ENCODE measurements at places on chromosomes 3 and 15. TPM values are rescaled to one million over a fixed set of nuclear protein-coding genes. Genes with fewer than 3 reads are reported as not detected.
A peak's percentile ranks its signal among the peaks of the same experiment; 100 is the strongest.

Gene OR5K2
- not detected for total RNA-seq

Gene XIRP1
- not detected for total RNA-seq

Gene ATP10A
- total RNA-seq: 0.97 TPM

Gene CCDC71
- total RNA-seq: 37.4 TPM

Gene HRG
- total RNA-seq: not detected

GRCh38 chr15:66614951-66615760 lies 49.4 kb upstream of the LCTL start:
- DNase-seq: no peak

DNA sequence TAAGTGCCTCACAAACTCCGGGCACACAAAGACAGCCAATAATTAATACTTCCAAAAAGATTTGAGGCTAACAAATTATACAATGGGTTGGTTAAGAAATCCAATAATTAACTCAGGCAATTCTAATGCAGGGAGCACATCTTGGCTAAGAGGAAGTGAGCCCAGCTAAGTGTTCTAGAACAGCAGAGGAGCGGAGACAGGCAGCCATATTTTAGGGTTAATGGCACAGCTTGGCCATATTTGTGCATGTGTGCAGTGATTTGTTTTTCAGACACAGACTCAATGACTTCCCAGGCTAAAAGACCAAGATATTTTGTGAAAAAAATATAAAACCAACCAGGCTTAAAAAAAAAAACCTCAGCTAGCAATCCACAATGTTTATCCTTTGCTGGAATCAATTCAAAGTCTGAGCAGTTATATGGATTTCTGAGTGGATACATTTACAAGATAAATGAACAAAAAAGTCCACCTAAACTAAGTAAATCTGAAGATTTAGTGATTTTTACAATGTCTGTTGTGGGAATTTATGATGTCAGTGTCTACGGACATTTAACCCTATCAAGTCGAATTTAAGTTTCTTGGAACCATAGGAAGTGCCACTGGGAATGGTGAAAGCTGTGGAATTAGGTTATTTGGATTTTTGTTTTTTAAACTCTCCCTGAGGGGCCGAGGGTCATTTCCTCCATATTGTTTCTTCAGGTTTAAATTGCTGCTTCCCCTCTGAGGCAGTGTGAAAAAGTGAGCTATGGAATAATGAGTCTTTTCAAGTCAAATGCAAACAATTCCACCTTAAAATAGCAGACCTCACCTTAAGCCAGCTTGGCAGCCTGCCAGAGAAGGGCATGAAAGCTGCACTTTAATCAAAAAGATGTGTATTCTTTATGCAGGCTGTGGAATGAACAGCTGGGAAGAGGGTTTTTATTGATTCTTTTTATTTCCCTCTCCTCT lies 413.7 kb upstream of the TBL1XR1 start:
- DNase-seq: peak; percentile 55

GRCh38 chr3:56795097-56795828 lies 6.5 kb downstream of the ARHGEF3 start:
- DNase-seq: no peak

GRCh38 chr3:79618883-79619282 lies 148.9 kb downstream of the ROBO1 start:
- DNase-seq: peak; percentile 7

- DNase-seq: peak; percentile 11
Observed at GRCh38 chr15:34616613-34617012, 33.2 kb upstream of the GOLGA8B start.

- no peak for DNase-seq
Observed at GRCh38 chr3:27322634-27323033, 46.5 kb downstream of the NEK10 start.

DNA sequence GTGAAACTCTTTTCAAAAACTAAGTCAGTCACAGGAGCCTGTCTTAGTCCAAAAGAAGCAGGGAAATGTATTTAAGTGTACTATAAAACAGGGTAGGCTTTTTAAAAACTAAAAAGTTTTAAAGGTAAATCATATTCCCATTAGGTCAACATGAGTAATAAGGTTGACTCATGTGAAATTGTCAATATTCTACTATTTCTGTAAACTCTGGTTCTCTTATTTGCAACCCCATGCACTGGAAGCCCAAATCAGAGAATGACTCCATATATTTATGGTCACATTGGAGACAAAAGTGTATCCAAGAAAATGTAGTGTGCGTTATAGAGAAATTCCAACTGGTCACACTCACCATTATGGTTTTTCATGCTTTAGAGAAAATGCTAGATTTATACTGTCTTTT lies 600.3 kb upstream of the TGFBR2 start:
- DNase-seq: no peak

DNA sequence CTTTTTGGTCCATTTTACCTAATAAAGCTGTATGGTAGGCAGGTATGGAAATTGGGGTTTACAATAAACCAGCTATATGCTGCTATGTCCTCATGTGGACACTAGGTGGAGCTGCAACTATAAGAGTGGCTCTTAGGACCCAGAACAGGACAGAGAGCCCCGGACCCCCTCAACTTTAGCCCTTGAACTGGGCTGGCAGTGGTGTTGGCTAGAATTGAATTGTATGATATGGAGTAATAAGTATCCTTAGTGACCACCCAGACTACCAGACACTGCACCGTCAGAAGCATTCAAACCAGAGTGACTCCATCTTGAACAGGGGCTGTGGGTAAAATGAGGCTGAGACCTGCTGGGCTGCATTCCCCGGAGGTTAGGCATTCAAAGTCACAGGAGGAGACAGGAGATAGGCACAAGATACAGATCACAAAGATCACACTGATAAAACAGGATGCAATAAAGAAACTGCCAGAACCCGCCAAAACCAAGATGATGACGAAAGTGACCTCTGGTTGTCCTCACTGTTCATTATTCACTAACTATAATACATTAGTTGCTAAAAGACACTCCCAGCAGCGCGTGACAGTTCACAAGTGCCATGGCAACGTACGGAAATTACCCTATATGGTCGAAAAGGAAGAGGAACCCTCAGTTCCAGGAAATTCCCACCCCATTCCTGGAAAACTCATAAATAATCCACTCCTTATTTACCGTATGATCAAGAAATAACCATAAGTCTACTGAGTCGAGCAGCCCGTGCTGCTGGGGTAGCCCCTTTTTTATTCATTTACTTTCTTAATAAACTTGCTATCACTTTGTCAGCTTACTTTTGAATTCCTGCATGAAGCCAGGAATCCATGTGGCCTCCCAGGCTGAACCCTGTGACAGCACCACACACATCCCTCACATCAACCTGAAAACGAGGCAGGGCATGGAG lies 68.7 kb upstream of the BLM start:
- peak; percentile 89 for DNase-seq

DNA sequence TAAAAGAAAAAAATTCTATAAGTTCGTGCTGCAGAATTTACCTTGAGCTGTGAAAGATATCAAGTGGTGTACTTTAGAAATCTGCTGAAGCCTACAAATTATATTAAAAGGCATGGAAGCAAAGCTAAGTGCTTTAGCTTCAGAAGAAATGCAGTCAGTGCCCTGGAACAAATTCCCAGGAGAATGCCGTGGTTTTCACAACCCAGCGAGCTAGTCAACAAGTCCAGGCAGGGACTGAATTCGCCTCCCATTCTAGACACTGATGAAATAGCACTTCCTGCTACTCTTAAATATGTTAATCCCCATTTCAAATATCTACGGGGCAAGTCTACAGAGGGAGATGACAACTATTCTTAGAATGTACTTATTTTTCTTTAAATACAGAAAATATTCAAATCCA lies 326.4 kb upstream of the IGF1R start:
- no peak for DNase-seq

DNA sequence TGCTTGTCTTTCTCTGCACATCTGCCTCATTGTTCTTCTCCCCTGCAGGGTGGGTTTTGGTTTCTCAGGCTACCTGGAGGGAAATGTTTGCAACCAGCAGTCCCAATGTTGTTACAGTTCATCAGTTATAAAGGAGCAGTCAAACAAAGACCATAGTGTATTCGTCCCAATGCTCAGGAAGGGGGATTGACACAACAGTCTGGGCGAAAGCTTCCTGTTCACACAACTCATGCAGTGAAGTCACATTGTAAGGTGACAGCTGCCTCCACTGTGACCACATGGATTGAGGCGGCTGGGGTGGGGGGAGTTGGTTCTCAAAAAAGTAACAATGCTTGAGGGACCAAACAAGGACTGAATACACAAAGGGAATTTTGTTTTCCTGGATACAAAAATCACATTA lies 28.8 kb upstream of the TF start:
- DNase-seq: no peak

DNA sequence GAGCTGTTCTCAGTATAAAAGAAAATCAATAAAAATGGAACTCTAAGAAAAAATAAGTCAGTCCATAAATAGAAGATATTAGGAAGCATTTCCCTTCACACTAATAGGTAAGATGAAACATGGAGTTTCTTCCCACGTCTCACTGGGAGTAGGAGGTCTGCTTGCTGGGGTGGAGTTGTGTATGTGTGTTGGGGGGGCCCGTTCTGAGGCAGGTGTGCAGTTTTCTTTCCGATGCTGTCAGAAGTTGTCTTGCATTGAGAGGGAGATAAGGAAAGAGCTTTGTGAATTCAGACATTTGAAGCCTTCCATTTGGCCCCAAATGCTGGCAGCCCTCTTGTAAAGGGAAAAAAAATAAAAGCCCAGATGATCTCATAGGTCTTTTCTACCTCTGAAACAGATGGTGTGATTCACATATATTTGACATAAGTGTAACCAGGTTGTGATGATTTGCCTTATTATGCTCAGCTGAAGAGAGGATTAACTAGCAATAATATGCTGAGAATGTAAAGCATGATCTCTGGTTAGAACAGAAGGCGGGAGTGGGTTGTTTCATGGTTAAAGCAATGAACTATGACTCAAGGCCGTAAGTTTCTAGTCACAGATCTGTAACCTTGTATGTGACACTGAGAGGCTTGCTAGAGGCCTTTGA lies 8.8 kb downstream of the RASGRP1 start:
- no peak for DNase-seq

- DNase-seq: no peak
Observed at GRCh38 chr3:69770976-69771634, 31.8 kb downstream of the MITF start.

Data from GM23338 (cell line).